ENCODE measurements at places on chromosomes 1 and 21. TPM values are rescaled to one million over a fixed set of nuclear protein-coding genes. Genes with fewer than 3 reads are reported as not detected.

The AVPR1B gene
- not detected for total RNA-seq

The PRCC gene
- 65.6 TPM for total RNA-seq

The MYOM3 gene
- total RNA-seq, result 0.13 TPM

The EXTL2 gene
- 21.1 TPM for total RNA-seq

The PLA2G2F gene
- total RNA-seq, result not detected

The NTMT2 gene
- total RNA-seq, result not detected

The CYP4A11 gene
- total RNA-seq, result not detected

The HIVEP3 gene
- not detected for total RNA-seq

The SPRR2E gene
- total RNA-seq, result not detected

The S100A7 gene
- not detected for total RNA-seq

The FCAMR gene
- total RNA-seq, result not detected

The KIRREL1 gene
- total RNA-seq, result 25.3 TPM

The LMX1A gene
- total RNA-seq, result not detected

The C1orf50 gene
- total RNA-seq, result 1.3 TPM

The ACTA1 gene
- not detected for total RNA-seq

The CD48 gene
- not detected for total RNA-seq

The EPRS1 gene
- 106 TPM for total RNA-seq

The MCOLN2 gene
- 2.8 TPM for total RNA-seq

The PDC gene
- total RNA-seq, result not detected

The CFHR4 gene
- not detected for total RNA-seq

The HES3 gene
- total RNA-seq, result not detected

The ABCA4 gene
- 4.8 TPM for total RNA-seq

The FCMR gene
- total RNA-seq, result 0.36 TPM

The CACNA1S gene
- not detected for total RNA-seq
